ENCODE measurements at places on chromosomes 3 and 15. TPM values are rescaled to one million over a fixed set of nuclear protein-coding genes. Genes with fewer than 3 reads are reported as not detected.

CPN2 gene
- not detected for total RNA-seq

SPTBN5 gene
- total RNA-seq = 1.4 TPM

OGG1 gene
- 25.0 TPM for total RNA-seq

DNA sequence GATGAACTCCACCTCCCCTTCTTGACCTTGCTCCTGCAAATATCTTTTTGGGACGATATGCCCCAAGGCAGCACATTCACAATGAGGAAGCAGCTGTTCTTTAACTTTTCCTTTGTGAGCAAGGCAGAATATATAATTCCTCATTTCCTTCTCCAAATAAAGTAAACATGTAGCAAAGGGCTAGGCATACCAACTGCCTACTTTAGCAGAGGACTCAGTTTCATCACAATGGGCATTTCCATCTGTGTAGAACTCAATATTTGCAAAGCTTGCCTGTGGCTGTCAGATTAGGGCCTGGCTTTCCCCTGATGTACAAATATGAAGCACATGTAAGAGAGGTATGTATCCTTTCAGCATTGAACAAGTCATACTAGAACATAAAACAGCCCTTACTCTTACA lies 366.9 kb downstream of the RSL24D1 start:
- no peak for DNase-seq

- no peak for DNase-seq
These were observed 59.1 kb downstream of the FAM43A start for GRCh38 chr3:194744826-194745225.

- no peak for DNase-seq
These were observed 71.8 kb upstream of the SCN5A start for GRCh38 chr3:38721207-38721772.
